ENCODE measurements at places on chromosomes 5 and 9.
A peak's percentile ranks its signal among the peaks of the same experiment; 100 is the strongest.

DNA sequence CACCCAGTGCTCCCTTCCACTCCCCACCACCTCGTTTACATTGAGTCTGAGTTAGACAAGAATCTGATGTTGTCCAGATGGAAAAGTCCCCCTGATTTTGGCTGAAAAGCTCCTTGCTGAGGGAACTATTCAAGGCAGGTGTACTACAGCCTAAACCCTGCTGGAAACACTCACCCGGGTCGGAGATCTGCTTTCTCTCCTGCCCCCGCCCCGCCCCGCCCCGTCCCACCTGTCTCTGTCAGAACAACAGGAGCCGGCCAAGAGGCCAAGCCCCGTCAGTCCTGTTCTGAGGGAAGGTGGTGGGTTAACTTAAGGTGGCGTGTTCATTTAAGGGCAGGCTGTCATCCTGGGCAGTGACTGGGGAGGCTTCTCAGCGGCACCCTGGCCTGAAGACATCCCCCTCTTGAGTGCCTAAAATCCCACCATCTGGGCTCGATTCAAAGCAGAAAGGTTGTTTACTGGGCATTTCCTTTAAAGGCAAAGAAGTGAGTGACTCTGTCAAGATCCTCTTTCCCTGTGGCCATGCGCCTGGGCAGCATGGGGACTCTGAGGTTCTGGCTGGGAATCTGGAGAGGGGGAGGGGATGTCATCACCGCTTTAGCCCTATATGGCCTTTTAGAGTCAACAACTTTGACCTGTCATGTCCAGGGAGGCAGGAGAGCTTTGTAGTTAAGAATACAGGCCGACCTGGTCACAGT is 71.1 kb upstream of the NEURL1B start:
- DNase-seq, result peak; percentile 81

- DNase-seq, result no peak
Measured at GRCh38 chr5:137051161-137051560, 448.0 kb downstream of the SPOCK1 start.

- no peak for DNase-seq
Measured at GRCh38 chr5:119470105-119470763, 17.9 kb downstream of the HSD17B4 start.

- DNase-seq, result peak; percentile 81
Measured at GRCh38 chr5:133423618-133424282, 188.6 kb downstream of the FSTL4 start.

DNA sequence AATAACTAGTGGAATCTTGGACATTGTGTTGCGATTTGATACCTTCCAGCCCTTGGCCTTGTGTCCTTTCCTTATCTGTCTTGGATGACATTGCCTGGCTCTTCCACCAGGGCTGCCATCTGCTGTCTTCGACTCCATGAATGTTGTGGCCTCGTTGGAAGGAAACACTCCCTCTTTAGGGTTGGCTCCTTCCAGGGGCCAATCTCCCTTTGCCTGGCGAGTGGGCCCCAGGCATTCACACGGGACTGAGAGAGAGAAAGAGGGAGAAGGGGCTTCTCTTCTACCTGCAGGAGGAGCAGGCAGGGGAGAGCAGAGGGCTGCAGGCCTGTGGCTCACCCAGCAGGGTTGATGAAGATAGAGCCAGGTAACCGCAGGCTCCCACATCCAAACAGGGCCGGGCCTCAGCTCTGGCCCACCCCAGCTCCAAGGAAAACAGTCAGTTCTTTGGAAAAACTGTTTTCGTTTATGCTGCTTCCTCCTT is 31.3 kb downstream of the FGF1 start:
- peak; percentile 56 for DNase-seq

GRCh38 chr9:133610845-133611244 is 1.7 kb upstream of the FAM163B start:
- DNase-seq, result no peak

DNA sequence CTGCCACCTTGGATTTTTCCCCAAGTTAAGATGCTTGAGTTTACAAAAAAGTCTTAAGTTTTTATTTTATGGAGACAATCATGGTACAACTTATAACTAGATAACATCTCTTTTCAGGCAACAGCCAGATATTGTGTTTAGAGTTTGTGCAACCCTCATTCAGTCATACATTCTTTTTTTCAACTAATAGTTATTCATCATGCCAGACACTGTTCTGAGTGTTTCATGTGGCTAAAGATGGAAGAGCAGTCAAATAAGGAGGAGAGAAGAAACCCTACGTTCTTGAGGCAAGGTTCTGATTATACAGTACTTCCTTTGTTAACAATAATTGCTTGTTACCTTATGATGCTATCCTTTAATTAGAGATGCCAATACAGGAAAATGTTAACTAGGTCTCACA is 42.1 kb upstream of the ZNF462 start:
- DNase-seq, result no peak
